ENCODE measurements at places on chromosomes 2 and 18. TPM values are rescaled to one million over a fixed set of nuclear protein-coding genes. Genes with fewer than 3 reads are reported as not detected.

- DNase-seq: no peak
Measured at GRCh38 chr2:20208476-20208859, 16.5 kb downstream of the SDC1 start.

GRCh38 chr2:172096626-172097547, 5.8 kb downstream of the DLX2 start:
- no peak for DNase-seq

DNA sequence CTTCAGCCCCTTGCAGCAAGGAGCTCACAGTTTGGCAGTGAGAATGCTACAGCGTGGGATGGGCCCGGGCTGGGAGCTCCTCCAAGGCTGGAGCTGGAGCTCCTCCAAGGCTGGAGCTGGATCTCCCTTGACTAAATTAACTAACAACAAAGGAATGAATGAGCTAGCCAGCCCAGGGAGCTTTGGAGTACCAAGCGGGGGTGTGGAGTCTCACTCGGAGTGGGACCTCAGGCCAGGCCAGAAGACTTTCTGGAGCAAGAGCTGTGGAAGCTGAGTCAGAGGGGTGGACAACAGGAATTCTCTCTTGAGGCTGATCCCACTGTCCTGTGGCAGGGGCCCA, 244.7 kb upstream of the HS6ST1 start:
- DNase-seq: no peak

- no peak for DNase-seq
Measured at GRCh38 chr2:204570421-204570820, 25.1 kb downstream of the PARD3B start.

DNA sequence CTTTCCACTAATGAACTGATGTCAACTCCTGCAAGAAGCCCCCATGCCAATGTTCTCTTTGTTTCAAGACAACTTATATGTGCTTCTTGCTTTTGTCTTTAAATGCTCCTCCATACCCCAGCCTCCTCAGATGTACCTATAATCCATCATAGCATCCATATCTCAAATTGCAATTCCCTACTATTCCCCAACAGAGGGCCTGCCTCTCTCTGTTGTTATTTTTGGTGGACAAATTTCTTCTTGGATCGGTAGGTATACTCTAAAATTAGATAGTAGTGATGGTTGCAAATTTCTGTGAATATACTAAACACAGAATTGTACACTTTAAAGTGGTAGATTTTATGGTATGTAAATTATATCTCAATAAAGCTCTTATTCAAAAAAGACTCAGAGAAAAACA, 820.1 kb downstream of the METTL4 start:
- no peak for DNase-seq

DNA sequence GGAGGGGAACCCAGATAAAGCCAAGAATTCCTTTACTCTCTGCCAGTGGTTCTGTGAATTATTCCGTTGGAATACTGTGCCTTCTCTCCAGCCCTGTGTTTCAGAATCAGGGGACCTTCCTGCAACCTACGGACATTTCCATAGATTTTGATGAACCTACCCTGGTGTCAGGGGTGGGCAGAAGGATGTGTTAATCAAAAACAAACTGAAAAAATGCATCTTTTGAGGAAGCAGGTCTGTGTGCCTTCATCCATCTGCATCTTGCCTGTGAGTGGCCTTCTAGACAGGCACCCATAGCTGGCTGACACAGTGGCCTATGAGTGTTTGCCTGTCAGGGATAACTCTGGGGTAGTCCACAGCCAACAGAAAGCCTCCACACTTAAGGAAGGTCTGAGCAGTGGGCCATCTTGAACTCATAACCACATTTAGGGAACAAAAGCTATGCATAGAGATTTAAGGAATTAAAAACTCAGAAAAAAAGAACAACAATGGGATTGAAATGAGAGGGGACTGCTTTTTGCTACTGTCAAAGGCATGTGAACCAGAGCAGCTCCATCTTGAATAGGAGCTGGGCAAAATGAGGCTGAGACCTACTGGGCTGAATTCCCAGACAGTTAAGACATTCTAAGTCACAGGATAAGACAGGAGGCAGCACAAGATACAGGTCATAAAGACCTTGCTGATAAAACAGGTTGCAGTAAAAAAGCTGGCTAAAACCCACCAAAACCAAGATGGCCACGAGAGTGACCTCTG, 45.9 kb upstream of the ITGA6 start:
- DNase-seq: no peak

DNA sequence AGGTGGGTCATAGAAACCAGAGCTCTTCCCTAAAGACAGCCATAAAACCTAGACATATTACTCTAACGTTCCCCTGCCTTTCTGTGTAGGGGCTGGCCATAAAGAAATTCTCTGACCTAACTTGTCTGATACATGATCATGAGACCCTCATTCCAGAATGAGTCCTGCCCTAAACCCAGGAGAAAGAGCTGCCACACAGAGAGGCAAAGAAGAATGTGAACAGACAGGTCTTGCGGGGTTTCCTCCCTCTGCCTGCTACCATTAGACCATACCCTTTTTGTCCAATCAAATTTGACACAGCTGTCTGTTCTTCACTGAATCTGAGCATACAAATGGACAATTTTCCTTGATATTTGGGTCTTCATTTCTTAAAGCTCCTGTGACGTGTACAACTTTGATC, 198.8 kb upstream of the LHCGR start:
- DNase-seq: no peak

DNA sequence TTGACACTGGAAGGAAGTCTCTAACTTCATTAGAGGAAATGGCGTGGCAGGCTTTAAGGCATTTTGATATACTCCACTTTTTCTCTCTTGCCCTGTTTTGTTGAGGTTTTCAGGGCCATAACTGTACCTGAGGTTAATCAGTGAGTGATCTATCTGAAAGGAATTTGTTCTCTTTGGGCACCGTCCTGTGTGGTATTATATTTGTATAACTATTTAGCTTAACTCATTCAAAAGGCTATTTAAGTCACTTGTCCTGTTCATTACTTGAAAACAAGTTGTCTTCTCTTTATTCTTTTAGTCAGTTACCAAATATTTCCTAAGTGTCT, 180.4 kb downstream of the NEDD4L start:
- DNase-seq: no peak

DNA sequence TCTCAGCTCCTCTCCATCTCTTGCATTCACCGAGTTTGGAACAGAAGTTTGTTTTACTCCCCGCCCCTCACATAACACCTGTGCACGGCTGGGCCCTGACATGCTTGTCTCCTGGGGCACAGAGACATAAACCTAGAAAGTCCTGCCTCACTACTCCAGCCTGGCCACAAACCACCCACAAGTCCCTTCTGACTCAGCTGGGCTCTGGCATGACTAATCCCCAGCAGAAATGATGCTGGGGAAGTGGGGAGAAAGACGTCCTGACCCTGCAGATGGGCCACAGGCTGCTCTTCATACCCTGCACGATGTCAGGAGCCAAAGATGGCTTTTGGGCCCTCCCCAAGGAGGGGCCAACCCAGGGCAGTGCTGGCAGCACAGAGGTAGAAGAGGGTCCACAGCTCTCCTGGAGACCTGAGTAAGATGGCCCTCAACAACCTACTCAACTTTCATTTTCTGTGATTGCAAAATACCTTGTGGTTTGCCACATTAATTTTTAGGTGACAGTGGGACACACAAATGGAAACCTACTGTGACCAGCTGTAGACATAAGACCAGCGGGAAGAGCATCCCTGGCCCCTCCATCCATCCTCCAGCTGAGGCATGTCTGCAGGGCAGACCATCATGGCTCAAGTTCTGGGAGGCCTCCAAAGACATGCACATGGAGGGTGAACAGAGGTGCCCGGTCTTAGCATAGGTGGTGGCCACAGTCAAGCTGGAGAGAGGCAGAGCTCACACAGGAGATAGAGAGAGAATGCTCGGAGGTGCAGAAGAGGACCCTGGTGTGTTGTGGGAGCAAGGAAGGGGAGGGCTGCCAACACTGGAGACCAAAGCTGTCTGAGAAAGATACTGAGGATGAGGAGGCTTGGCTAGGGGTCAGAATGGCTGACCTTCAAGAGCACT, 40.0 kb downstream of the DNMT3A start:
- no peak for DNase-seq

- no peak for DNase-seq
Measured at GRCh38 chr2:88829607-88830463, 138.4 kb downstream of the RPIA start.

- no peak for DNase-seq
Measured at GRCh38 chr18:8224576-8224975, 384.7 kb upstream of the RAB12 start.

CCDC141 gene
- not detected for total RNA-seq

PPP3R1 gene
- total RNA-seq: 25.7 TPM

All from HepG2 (cell line).